Brain microvascular endothelial cell (primary cell): ENCODE measurements at places on chromosomes 5 and 9.
A peak's percentile ranks its signal among the peaks of the same experiment; 100 is the strongest.

- no peak for DNase-seq
Observed at GRCh38 chr9:79616971-79617370, 45.2 kb downstream of the TLE4 start.

- DNase-seq: no peak
Observed at GRCh38 chr5:81554647-81555046, 160.7 kb upstream of the ACOT12 start.

DNA sequence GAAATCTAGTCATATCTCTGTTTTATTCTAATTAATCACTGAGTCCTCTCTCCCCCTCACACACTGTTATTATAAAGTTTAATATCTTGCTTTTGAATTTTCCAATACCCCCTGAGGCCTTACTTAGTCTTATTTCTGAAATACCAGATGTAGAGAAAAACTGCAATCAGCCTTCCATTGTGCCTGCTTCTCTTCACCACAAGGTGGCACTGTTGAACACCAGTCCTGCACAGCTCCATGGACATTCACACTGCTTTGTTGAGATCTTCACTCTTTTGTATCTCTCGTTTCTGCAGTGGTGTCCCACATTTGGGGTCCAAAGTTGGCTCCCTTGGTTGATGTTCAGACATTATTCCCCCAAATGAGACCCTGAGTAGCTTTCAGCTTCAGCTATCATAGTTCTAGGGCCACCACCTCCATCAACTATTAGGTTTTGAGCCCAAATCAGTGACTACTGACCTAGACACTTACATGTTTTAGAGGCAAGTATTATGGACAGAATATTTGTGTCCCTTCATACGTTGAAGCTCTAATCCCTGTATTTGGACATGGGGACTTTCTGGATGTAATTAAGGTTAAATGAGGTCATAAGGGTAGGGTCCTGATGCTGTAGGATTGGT lies 24.3 kb downstream of the BOD1 start:
- DNase-seq: no peak

GRCh38 chr9:93677641-93678136 lies 101.3 kb downstream of the PHF2 start:
- DNase-seq: no peak

DNA sequence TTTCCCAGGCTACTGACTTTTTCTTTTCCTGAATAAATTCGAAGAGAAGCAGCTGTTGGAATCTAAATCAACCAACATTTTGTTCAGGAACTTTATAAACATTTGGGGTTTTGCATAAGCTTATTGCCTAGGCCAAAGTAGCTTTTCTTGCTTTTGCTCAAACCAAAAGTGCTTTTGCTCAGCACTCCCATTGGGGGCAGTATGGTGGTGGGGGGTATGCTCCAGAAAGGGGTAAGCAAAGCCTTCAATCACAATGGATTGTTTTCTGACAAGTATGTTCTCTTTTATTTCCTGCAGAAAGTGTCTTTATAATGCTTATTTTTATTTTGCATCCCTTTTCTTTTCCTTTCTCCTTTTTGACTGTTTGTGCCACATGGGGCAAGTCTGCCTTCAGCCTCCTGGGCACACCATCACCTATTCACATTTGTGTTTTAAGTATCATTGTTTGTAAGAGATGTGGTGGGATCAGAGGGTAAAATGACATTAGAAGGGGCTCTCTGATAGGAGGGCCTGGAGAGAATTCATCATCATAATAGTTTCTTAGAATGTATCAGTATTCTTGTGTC lies 86.0 kb downstream of the PRDM6 start:
- no peak for DNase-seq

- DNase-seq: peak; percentile 50
Observed at GRCh38 chr5:59264639-59265245, 628.8 kb downstream of the PDE4D start.

DNA sequence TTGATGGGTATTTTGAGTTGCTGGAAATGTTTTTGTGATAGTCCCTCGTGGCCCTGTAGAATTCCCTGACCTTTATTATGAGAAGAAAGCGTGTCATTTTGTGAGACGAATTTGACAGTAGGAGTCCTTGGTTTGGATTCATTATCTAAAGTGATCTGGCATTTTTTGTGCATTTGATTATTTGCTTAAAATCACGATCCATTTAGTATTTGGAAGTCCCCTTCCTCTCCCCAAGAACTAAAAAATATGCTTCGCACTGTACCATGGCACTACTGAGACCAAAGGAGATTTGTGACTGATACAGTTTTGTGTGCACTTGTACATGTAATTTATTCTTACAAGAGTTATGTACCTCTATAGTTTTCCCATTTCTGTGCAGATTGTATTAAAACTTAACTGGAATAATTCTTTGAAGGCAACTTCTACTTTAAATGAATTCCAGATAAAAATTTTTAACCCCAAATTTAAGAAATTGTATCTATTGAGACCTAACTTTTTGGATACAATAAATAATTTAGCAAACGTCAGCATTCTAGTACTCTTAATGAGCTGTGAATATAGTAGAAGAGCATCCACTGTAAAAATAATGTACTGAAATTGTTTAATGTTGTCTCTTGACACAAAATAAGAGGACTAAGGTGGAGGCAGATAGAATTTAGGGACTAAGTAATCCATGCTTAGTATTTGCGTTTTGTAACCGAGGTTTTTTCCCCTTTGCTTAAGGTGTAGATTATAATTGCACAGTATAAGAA lies 2.1 kb downstream of the MAP3K1 start:
- no peak for DNase-seq

- no peak for DNase-seq
Observed at GRCh38 chr5:143624465-143624864, 187.5 kb upstream of the HMHB1 start.

DNA sequence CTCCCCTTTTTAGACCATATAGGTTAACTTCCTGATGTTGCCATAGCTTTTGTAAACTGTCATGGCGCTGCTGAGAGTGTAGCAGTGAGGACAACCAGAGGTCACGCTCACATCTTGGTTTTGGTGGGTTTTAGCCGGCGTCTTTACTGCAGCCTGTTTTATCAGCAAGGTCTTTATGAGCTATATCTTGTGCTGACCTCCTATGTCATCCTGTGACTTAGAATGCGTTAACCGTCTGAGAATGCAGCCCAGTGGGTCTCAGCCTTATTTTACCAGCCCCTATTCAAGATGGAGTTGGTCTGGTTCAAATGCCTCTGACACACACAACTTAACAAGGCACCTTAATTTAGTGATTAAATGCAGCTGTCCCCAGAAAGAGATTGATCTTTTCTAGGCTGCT lies 23.9 kb upstream of the KDM4C start:
- DNase-seq: no peak

DNA sequence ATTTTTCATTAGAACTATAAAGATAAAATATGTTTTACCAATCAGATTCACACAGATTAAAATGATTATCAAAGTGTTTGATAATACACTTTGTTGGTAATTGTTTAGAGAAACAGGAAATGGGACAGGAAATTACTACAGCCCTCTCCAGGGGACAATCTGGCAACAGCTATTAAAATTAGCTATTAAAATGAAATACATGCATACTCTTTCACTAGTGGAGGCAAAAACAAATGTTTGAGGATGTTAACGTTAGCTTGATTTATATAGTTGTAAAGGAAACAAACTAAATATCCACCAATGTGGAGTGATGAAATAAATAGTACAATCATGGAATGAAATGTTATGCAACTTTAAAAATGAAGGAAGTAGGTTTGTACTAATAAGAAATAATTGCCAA lies 53.7 kb downstream of the TARS1 start:
- DNase-seq: no peak

GRCh38 chr9:80157561-80157983 lies 585.8 kb downstream of the TLE4 start:
- no peak for DNase-seq

DNA sequence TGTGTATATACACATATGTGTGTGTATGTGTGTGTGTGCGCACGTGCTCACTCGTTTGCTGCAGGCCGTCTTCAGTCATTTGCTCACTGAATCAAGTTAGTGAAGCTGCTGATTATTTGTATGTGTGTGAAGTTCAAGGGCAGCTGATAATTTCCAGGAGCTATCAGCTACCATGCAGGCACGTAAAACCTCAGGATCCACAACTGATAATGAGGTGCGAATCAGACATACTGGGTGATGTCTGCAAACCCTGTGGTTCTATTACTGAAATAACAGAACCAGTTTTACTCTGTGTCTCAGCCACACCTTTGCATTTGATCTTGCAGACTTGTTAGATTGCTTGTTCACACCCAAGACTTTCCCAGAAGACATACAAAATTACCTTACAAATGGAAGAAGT lies 257.6 kb downstream of the TAF11L14 start:
- DNase-seq: no peak

DNA sequence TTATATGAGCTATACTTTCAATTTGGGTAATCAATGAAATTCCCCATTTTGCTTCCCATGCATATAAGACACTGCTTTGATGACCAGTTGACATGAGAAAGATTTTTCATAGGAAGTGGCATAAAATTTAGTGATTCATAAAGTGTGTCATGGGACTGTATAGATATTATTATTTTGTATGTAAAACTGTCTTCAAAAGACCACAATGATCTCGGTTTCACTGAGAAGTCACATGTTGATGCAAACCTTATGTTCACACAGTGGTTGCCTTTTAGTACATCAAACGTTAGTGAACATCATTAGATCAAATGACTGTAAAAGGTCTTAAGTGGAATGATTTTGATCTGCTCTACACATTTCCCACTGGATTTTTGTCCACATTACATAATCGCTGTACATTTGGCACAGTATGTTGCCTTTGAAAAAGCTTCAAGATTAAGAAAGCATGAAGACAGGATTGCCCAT lies 349.2 kb upstream of the MEF2C start:
- DNase-seq: no peak

GRCh38 chr5:18102733-18103132 lies 468.5 kb downstream of the TAF11L14 start:
- no peak for DNase-seq

- no peak for DNase-seq
Observed at GRCh38 chr9:98686961-98687855, 21.5 kb downstream of the GABBR2 start.

- no peak for DNase-seq
Observed at GRCh38 chr5:140216478-140217074, 41.6 kb downstream of the CYSTM1 start.

DNA sequence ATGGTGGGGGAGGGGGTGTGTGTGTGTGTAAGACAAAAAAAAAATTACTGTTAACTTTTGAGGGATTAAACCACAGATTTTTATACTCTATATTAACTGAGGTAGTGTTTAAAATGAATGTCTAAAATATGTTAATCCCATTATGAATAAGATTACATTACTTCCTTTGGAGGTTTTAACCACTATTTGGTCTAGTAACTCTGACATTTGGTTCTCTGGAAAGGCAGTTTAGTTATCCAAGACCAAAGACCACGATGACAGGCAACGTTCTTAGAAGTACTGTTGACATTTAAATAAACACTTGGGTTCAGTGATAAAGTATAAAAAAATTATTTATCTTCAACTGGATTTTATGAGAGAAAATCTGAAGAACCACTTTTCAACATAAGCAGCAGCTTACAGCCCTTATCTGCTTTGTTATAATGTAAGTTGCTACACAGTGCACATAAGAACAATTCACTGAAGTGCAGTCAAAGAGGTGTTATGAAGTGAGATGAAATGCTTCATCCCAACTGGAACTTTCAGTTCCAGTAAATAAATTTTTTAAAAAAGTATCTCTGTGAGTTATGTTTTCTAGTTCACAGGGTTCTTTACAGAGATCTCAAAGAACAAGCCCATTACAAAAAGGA lies 94.5 kb downstream of the OSMR start:
- DNase-seq: no peak

- peak; percentile 14 for DNase-seq
Observed at GRCh38 chr5:95620030-95620869, at the start of gene GPR150. Gene GPR150 (plus strand): TSS chr5:95620087. CDS start chr5:95620276, 189 bp downstream.

- DNase-seq: no peak
Observed at GRCh38 chr9:133862585-133863256, 124.6 kb upstream of the SARDH start.

- DNase-seq: no peak
Observed at GRCh38 chr5:10987276-10987924, 226.4 kb upstream of the DAP start.

GRCh38 chr5:116498503-116499048 lies 76.0 kb downstream of the SEMA6A start:
- DNase-seq: no peak

- DNase-seq: no peak
Observed at GRCh38 chr5:81359881-81360280, 34.1 kb downstream of the ACOT12 start.

DNA sequence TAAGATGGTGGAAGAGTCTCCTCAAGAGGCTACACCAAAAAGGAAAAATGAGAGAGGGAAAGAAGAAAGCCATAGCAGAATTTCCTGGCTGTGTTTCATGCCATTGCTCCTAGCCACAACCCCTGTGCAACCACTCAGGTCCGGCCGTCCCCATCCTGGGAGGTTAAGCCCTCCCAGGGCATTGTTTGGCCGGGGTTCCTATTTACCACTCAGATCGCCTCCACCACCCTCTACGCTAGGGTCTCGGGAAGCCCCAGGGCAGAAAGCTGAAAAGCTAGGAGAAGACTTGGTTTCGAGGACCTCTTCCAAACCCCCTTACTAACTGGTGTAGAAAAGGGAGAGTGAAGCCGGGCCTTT lies 715 bp downstream of the RC3H2 start:
- peak; percentile 22 for DNase-seq

- no peak for DNase-seq
Observed at GRCh38 chr5:34034534-34035327, 8.3 kb downstream of the C1QTNF3 start.

GRCh38 chr5:143946837-143947236 lies 134.9 kb downstream of the HMHB1 start:
- no peak for DNase-seq

GRCh38 chr9:127159325-127159801 lies 36.9 kb upstream of the ANGPTL2 start:
- DNase-seq: peak; percentile 75

DNA sequence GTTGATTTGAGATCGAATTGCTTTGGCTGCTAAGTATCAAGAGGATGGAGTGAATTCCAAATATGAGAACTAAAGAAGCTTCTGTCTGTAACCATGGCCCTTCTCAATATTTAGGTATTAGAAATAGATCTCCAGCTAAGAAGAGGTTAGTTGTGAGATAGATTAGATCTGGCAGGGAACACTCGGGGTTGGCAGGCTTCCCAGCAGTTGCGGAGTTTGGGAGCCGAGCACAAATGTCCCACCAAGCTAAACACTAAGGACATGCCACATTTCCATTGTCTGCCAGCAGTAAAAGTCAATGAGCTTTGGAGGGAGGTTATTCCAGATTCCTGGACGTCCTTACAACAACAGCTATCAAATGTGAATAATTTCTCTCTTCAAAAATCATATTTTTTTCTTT lies 85.8 kb downstream of the TAF11L14 start:
- no peak for DNase-seq

GRCh38 chr9:132789719-132790118 lies 88.4 kb downstream of the AK8 start:
- no peak for DNase-seq

- no peak for DNase-seq
Observed at GRCh38 chr9:114001794-114002261, 76.3 kb downstream of the AMBP start.
